ENCODE measurements at places on chromosomes 7 and 10.

- peak; percentile 2 for DNase-seq
Measured at GRCh38 chr10:85719408-85719807, 647.2 kb downstream of the GRID1 start.

DNA sequence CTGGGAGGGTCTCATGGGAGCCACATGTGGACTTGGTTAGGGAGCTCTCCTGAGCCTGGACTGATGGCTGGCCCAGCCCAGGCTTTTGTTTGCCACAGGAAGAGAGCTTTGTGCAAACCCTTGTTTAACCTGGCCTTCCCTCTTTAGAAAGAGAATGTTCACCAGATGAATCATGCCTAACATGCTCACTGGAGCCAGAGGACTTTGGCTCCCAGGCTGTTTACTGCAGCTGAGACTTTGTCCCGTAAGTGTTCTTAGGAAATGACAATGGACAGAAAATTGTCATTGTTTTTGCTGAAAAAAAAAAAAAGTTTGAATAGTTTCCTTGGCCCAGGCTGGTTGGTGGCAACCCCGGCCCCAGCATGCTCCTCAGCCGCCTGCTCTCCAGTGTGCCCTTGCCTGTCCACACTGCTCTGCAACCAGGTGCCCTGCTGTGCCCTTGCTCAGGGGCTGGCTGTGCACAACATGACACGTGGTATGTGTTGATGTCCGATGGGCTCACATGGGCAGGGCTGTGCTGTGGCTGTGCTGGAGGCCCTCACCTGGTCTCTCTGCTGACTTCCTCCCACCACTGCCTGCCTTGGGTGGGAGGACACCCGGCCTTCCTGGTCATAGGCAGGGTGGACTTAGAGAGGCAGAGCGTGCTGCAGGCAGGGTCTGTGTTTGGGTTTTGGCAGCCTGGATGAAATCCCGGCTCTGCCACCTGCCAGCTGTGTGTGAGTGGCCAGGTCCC is 215.3 kb upstream of the ZNF32 start:
- DNase-seq, result no peak

GRCh38 chr7:103993551-103993950 is 4.1 kb upstream of the RELN start:
- no peak for DNase-seq

GRCh38 chr7:24851786-24852185 is 94.5 kb upstream of the GSDME start:
- DNase-seq, result no peak

DNA sequence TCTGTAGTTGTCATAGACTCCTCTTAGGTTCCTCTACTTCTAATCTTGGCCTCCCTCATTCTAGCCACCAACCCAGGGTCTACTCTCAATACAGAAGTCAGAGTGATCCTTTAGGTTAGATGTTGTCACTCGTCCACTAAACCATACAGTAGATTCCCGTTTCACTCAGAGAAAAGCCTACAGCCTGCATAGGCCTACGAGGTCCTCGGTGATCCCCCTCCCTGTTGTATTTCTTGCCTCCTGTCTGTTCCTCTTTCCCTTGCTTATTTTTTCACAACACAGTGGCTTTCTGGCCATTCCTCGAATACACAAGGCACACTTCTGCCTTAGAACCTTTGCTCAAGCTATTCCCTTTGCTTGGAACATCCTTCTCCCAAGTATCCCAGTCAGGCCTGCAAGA is 183.0 kb upstream of the PRSS1 start:
- peak; percentile 30 for DNase-seq

GRCh38 chr7:125032943-125033342 is 103.3 kb upstream of the POT1 start:
- no peak for DNase-seq

DNA sequence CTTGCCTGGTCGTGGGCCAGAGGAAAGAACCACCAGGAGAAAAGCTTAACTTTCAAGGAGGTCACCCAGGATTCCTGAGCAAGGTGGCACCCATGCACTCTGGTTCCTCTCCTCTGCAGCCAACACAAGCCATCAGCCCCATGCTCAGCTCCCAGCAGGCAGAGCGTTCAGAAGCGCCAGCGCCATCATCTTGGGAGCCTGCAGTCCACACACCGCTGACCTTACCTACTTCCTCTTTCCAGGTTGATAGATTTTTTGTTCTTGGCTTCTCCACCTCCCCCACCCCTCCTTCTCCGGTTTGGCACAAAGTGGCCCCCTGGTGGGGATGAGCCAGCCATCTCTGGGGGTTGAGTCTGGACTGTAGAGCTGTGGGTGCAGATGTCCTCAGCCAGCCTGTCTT is 1.7 kb upstream of the WDR86 start:
- no peak for DNase-seq

- DNase-seq, result no peak
Measured at GRCh38 chr7:137920637-137921399, 74.0 kb upstream of the DGKI start.

DNA sequence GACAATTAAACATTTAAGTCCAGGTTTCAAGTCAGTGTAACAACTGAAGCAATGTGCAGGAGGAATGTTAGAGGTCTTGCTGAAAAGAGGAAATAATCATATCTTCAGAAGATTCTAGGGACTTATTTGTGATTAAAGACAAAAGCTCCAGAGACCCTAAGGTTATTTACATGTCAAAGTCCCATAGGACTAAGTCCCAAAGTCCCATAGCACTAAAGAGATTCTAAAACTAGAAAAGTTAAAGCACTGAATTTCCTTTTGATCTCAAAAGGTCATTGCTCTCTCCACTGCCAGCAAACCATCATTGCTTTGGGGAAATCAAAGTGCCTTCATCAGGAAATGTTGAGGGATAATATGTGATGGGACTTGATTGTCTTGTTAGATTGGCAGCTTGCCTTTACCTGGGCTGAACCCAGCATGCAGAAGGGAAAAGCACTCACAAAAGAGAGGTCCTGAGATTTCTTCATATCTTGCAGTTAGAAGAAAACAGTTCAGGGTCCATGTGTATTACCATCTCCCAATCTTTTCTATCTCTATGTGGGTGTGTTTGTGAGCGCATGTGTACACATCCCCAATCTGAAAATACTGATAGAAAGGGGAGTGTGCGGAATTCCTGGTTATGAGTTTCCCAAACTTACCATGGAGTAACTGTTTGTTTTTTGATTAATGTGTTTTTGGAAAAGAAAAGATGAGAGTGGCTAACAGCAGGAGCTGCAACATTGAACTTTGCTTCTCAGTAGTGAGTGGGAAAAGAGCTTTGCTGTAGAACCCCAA is 21.8 kb downstream of the NUDT13 start:
- DNase-seq, result no peak

DNA sequence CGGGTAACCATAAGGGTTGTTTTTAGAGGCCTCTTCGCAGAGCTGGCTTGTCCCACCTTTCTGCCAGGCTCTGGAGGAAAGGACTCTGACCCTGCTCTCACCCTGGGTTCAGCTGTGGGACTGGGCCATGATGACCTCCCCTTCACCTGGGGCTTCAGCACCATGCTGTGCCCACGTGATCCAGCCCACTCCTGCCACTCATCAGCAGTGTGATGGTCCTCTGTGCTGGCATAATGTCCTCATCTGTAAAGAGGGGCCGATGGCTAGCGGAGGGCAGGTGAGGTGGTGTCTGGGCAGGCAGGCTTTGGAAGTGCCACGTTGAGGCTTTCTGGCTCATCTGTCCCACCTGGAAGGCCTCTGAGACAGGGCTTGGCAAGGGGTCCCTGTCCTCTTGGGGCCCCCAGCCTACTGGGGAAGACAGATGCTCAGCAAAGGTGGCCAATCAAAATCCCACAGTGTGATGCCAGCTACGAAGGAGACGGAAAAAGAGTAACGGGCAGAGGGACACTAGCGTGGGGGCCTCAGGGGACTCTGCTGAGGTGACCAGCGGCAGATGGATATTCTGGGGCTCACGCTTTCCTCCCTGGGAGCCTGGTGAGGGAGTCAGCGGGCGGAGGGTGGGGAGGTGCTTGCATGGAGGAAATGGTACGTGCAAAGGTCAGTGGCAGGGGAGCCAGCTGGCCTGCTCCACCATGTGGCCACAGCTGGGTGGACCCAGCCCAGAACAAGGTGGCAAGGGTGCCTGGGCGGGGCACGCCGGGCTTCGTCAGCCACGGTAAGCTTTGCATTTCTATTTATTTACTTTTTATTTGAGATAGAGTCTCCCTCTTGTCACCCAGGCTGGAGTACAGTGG is 5.4 kb downstream of the LRWD1 start:
- no peak for DNase-seq

All from inflammatory macrophage (primary cell).